ENCODE measurements at places on chromosomes 3 and 15.

DNA sequence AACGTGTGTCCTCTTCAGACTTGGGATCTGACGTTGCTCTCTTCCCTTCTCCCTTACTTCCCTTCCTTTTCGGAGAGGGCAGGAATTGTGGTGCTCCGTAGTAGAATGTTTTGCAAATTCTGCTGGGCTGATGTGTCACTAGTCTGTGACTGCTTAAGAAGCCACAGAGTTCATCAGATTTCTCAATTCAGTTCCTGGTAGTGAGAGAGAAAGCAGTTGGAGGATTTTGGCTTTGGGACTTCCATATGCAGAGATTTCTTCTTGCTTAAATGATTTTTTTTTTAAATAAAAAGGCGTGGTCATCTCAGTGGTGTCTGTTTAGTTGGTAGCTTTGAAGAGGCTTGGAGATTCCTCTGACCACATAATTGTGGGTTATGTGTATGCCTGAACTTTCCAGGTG, 10.1 kb downstream of the CEMIP start:
- DNase-seq = no peak

DNA sequence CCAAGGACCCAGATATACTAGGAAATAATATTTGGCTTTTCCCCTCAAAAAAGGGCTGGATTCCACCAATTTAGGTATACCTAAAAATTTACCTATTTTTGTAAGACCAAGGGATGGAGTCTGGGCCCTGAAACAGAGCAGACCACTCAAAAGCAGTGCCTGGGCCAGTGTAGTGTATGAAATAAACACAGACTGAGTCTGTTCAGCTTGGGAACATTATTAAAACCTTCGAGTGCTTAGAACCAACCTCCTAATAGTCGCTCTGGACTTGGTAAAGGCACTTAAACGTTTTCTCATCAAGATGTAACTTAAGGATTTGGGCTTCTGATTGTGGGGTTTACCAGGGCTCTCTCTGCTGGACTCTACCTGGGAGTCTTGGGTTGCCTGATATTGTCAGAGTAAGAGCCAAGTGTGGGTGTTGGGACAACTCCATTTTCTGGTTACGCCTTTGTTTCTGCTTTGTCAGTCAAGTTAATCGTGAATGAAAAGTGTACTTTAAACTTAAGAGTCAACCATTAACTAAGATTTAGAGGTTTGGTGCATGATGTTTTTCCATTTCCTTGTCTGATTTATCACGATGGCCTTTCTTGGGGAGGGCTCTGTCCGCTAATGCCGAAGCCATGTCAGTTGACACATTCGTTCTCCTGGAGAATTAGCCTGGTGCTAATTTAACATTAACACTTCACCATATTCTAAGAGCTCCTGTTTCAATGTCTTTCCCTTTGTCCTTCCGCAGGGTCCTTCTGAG, 221.0 kb upstream of the TPM1 start:
- peak; percentile 32 for DNase-seq

GRCh38 chr3:58326267-58326900, 6.3 kb upstream of the PXK start:
- DNase-seq = no peak

- DNase-seq = no peak
These were observed 18.9 kb upstream of the SLC27A2 start for GRCh38 chr15:50162969-50163718.

DNA sequence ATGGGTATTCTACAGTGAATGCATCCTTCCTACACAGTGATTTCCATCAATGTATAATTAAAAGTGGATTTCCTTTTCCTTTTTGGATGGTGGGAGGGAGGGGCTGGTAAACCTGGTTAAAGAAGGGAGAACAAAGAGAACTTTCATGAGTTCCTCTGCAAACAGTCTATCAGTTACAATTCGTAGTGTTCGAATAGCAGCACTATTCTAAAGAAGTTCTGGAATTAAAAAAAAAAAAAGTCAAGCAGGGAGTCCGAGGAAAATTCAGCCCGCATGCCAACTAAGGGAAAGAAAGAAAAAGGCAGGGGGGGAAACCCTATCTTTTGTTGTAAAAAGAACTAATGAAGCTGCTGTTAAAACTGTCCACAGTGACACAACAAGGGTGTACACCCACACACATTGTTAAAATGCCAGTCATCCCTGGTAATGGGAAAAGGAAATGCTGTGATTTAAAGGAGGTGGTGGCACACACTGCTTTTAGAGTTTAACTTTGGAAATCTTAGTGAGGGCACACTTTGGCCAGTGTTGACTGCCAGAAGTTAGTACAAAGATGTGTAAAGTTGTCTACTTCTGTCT, 521.2 kb downstream of the ZIC1 start:
- no peak for DNase-seq

- DNase-seq = no peak
These were observed 93.6 kb downstream of the RPLP1 start for GRCh38 chr15:69546182-69546581.

DNA sequence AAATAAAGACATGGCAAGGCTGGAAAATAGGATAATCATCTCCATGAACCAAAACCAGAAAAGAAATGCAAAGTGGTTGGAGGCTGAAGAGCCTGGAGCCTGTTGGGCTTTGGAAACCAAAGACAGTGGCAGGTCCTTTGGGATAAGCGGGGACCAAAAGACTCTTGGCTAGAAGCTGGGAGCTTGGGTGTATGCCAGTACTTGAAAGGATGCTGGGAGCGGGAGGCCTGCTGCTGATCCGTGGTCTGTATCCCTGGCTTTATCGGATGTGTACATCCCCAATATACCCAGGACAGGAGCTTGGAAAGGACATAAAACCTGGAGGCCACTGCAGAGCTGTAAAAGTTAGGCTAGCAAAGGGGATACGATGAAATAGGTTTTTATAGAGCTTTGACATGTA, 1.3 kb upstream of the CHRNB4 start:
- no peak for DNase-seq

DNA sequence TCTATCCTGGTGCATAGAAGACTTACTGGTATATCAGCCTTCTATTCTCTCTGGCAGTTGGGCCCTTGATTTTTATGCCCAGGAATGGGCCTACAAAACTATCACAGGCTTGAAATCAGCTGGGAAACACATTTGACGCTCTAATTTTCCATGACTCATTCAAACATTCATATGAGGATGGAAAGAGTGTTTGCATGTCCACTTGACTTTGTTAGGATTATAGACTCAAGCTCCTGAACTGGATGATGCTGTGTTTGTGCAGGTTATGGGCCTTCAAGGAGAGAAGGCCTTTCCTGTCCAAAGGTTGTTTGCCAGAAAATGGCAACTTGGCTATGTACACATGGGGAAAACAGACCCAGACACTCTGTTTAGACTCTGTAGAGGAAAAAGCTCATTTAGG, 219.9 kb downstream of the GAP43 start:
- no peak for DNase-seq

DNA sequence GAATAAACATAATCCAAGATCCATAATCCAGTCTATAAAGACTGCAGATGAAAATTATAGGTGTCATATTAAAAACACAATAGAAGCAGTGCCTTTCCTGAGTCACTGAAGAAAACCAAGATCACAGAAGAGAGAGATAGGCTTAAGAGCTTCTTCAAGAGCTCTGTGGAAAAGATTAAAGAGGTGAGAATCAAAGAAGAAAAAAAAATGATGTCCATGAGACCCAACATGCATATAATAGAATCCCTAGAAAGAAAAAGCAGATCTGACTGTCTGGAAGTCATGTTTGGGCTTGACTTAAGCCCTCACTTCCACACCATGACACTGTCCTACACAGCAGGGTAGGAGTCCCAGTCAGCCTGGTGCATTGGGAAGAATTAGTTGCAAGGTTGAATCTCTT, 205.6 kb upstream of the PROK2 start:
- no peak for DNase-seq

GRCh38 chr3:3705090-3705775, 94.0 kb upstream of the LRRN1 start:
- no peak for DNase-seq

DNA sequence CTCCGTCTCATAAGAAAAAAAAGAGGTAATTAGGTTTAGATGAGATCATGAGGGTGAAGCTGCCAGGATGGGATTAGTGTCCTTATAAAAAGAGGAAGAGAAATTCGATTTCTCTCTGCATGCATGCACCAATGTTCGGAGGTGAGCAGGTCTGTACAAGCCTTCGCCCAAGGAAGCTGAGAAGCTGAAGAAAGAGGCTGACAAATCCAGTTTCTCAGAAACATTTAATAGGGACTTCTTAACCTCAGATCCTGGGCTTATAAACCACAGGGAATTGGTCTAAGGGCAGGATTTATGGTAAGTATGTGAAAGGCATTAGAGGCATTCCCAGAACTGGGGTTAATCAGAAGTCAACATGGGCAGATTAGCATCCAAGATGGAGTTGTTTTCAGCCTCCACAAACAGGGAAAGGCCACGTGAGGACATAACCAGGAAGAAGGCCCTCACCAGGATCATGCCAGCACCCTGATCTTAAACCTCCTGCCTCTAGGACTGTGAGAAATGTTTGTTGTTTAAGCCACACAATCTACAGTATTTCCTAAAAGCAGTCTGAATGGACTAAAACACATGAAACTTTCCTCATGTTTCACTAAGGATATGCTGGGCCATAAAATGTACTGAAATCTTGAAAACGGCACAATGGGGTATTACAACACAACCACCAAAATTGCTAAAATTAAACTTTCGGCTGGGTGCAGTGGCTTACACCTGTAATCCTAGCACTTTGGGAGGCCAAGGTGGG, 11.3 kb downstream of the SHISA5 start:
- DNase-seq = no peak

DNA sequence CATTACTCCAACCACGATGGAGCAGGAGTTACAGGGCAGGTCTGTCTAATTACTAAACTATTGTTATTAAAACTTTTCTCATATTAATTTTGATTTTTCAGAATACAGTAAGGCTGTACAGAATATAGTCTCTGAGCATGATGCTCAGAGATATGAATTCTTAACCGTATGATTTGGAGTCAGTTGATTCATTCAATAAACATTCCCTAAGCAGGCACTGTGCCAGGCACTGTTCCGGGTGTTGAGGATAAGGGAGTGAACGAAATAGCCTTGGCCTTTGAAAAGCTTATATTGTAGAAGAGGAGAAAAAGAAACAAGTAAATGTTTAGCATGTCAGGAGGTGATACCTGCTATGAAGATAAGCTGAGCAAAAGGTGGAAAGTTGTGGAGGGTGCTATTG, 187.3 kb downstream of the KCNAB1 start:
- DNase-seq = peak; percentile 70

DNA sequence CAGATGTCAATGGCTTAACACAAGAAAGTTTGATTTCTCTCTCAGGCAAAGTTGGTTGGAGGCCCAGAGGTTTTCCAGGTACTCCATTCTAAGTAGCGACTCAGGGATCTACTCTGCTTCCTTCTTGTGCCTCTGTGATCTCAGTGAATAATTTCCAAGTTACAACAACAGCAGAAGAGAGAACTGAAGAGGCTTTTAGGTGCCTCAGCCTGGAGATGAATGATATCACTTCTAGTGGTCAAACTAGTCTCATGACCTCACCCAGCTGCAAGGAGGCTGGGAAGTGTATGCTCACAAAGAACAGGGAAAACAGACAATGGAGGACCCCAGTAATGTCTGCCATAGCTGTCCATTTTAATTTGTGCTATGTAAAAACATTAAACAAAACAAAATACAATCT, 4.6 kb upstream of the PRICKLE2 start:
- no peak for DNase-seq

- no peak for DNase-seq
These were observed 236.5 kb downstream of the LRTM1 start for GRCh38 chr3:54691289-54691771.

GRCh38 chr3:49656541-49657112, 17.5 kb upstream of the APEH start:
- no peak for DNase-seq

DNA sequence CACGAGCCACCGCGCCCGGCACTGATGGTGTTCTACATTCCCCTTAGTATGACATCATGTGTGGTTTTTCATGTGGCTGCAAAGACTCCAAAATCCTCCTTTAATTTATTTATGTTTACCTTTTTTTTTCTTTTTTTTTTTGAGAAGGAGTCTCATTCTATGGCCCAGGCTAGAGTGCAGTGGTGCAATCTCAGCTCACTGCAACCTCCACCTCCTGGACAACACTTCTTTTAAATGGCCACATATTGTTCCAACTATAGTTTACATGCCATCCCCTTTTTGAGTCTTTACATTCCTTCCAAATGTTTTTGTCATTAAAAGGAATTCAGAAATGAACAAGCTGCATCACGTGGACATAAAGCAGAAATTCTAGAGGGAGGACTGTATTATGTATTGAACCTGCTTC, 10.3 kb upstream of the CDV3 start:
- no peak for DNase-seq

DNA sequence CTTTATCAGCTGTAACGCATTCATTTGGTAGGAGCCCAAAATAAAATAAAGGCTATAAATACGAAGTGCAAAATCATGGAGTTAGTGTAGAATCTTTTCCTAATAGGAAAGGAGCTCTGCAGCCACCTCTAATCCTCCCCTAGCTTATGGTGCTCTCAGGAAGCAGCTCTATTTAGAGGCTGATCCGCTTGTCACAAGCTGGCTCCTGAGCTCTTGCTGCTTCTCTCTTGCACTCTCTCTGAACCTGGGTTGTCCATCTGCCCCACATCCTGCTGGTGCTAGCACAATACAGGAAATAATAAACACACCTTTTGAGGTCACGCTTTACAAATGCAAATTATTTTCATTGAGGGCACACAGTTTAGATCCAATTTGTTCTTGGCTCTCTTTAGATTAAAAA, 37.3 kb upstream of the BFSP2 start:
- no peak for DNase-seq

DNA sequence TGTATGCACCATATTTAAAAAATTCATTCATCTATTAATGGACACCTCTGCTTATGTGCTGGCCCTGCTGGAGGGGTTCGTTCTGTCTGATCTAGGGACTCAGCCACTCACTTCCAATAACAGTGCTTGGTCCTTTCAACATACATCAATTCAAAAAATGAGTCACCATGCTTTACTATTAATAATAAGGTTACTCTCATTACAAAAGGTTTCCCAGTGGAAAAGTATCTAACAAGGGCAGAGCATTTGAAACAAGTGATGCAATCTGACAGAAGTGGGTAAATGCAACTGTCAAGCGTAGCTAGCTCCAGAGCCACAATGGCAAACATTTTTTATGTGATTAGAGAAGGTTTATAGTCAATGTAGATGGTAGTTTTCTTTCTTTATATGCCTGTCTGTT, 67.9 kb upstream of the TNIK start:
- DNase-seq = no peak

DNA sequence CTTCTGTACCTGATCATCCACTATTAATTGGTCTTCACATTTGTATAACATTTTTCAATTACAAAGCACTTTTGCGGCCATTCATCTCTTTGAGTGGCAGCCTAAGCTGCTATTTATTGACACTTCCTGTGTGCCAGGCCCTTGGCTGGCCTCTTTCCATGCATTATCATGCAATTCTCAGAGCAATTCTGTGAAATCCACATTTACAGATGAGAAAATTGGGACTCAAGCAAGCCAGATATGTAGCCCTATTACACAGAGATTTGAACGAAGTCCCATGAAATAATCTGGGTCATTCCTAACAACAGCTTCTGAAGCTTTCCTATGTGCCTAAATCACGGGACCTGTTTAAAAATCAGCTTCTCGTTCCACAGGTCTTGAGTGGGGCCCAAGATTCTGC, 17.4 kb downstream of the SLC6A1 start:
- DNase-seq = no peak
